ENCODE measurements at places on chromosomes 7 and 10.

GRCh38 chr7:28723336-28723735 is 234.8 kb downstream of the TRIL start:
- no peak for DNase-seq

DNA sequence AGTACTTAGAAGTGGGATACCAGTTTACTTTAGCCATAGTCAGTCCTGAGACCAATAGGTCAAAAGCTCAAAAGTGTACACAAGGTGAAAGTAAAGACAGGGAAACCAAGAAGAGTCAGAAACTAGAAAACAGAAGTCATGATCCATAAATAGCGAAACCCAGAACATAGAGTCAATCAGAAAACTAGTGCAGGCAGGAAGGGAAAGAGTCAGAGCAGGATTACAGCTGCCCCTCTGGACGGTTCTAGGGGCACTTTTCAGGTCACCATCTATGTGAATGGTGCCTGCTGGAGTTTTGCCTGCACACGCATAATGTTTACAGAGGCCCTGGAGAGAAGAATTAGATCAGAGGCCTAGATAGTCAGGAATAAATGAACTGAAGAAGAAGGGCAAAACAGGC is 22.4 kb upstream of the DMTF1 start:
- DNase-seq, result no peak

DNA sequence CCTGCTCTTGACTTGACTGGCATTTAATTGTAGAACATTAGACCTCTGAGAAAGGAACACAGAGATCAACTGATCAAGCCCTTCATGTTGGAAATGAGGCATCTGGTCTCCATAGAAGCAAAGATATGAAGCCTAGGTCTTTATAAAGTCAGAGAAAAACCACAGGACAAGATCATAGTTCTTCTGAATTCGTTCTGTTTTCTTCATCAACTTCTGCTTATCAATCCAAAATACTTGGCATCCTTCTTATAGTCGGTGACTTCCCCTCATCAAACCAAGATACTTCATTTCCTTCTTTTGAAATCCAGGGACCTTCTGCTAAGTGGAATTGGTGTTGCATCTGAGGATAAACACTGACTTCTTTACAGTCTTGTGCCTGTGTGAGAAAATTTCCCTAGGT is 77.1 kb upstream of the PRKCQ start:
- no peak for DNase-seq

- no peak for DNase-seq
Measured at GRCh38 chr7:142793156-142793555, 22.4 kb downstream of the PRSS2 start.

DNA sequence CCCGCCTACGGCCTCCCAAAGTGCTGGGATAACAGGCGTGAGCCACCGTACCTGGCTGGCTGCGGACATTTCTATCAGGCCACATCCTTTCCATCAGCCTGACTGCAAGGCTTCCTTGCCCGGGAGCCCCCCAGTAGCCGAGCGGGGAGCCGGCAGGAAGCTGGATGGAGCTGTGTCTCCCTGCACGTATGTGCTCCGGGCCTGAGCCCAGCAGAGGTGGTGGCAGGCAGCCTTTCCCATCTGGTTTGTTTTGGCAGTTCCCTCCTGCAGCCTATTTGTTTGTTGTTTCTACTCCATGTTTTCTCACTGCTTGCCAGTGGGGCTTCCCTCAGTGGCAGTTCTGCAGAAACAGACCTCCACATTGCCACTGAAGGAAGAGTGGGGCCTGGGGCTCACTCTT is 5.4 kb downstream of the POP7 start:
- DNase-seq, result no peak

DNA sequence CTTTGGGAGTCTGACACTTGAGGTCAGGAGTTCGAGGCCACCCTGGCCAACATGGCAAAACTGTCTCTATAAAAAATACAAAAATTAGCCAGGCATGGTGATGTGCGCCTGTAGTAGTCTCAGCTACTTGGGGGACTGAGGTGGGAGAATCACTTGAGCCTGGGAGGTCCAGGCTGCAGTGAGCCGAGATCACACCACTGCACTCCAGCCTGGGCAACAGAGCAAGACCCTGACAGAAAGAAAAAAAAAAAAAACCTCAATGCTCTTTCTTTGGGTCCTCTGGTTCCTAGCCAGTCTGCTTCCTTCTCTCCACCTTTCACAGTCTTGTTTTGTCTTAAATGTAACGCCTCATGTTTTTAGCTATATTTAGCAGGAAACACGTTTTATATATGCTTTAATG is 9.4 kb downstream of the OGDH start:
- no peak for DNase-seq

Measured in D341Med (cell line).